ENCODE measurements at places on chromosomes 3 and 15.

DNA sequence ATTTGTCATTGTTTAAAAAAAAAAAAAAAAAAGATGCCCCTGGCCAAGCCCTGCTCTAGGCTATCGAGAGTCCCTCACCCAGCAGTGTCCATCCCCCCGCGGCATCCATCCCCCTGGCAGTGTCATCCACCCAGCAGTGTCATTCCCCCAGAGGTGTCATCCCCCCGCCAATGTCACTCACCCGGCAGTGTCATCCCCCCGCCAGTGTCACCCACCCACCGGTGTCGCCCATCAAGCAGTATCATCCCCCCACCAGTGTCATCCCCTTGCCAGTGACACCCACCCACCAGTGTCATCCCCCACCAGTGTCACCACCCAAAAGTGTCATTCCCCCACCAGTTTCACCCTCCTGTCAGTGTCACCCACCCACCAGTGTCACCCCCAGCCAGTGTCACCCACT, 99.3 kb upstream of the PRR20G start:
- DNase-seq = no peak

DNA sequence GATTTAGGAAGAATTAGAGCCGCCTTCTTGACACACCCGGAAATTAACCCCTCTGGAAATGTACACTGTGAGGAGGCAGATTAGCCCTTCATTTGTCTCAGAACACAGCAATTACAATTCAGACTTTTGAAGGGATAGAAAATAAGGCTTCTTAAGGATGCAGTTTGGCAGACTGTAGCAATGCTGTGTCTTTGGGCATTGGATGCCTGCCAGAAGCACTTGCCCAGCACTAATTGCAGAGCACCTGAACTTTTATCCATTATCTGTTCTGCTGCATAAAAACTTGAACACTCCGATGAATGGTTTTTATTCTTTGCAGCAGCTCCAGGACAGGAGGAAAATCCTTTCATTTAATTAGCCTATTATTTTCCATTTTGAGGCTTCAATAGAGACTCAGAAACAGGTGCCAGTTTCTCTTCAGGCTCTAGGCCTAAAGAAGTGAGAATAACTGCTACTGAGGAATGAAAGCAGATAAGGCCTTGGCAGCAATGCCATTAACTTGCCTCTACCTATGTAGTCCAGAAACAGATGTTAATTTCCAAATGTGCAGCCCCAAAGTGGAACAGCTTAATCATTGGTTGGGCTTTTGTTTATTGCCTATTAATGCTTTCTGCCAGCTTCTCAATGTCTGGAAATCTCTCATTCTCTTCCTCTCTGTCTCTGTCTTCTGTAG, 418.5 kb downstream of the NSUN3 start:
- DNase-seq = no peak

DNA sequence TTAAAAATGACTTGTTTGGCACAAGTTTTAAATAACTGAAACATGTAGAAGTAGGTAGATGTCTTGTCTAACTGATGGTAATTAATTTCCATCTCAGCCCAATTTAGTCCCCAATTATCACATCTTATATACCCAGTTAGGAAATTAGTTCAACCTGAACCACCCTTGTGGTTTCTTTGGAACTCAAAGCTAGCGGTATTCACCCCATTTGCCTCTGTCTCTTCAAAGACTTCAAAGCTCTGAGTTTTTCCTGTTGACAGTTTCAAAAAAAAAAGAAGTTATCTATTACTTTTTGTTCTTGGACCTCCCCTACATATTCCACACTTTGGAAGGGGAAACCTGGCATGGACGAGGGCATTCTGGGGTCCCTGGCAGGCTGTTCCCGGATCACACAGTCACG, 236.5 kb downstream of the KCNMB2 start:
- DNase-seq = no peak

GRCh38 chr3:73255609-73256029, 194.2 kb downstream of the EBLN2 start:
- DNase-seq = no peak
